ENCODE measurements at places on chromosomes 5 and 9.

DNA sequence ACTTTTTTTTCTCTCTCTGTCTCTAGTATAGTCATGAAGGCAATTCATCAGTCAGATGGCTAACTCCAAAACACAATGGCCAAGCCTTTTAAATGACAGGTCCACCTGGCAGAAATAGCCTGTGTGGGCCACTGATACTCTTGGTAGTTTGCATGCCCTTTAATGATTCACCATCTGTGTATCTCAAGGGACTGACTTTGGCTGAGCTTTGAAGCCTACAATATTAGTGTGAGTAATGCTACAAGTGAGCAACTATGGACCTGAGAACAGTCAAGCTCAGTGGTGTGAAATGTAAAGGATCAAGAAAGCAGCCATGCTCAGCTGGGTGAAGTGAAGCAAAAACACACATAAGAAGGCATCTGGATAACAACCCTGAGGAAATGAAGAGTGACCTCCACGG lies 506.9 kb downstream of the TLE1 start:
- no peak for DNase-seq

GRCh38 chr9:25716220-25716872 lies 38.1 kb upstream of the TUSC1 start:
- peak; percentile 74 for DNase-seq

- DNase-seq = no peak
Measured at GRCh38 chr5:135055396-135055795, 21.4 kb upstream of the PITX1 start.

- DNase-seq = no peak
Measured at GRCh38 chr9:14133394-14133793, 180.5 kb downstream of the NFIB start.

DNA sequence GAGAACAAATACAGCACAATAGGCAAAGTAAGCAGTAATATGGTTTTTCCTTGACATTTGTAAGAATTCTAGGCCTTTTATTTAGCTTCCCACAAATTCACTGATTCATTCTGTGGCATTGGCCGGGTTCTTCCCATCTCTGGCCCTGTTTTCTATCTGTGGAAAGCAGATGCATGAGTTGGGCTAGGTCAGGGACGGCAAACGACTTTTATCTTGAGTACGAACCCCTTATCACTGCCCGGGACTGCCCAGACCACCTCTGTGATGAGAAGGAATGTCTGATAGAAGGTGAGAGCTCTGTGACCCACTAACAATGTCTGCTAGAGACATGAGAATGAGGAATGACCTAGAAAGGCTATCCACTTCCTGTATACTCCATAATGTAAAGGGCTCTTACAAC lies 35.4 kb upstream of the ADAM19 start:
- no peak for DNase-seq

DNA sequence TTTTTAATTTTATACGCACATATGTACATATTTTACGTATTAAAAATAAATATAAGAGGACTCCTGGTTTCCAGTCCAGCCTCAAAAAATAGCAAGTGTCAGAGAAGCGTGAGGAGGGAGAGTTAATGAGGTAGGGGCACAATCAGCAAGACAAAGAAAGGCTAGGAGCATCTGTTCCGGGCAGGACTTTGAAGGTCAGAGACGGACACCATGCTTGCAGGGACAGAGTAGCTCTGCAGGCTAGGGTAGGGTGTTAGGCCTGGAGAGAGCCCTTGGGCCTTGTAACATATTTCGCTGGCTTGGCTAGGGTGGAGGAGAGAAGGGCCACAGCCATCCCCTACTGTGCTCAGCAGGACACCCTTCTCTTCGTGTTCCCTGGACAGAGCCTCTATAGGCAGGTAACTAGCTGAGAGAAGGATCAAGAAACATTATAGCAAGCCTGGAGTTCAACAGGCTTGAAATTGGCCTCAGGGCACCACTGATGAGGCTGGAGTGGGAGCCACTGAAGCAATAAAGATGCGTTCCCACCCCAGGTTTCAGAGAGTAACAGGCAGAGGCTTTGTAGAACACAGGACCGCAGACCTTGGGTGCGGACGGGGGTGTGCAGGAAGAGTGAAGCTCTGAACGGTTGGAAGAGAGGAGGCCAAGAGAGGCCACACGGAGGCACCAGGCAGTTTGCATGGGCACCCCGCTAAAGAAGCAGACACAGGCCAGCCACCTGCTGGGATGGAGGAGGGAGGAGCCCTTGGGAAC lies 9.7 kb upstream of the IPPK start:
- no peak for DNase-seq

DNA sequence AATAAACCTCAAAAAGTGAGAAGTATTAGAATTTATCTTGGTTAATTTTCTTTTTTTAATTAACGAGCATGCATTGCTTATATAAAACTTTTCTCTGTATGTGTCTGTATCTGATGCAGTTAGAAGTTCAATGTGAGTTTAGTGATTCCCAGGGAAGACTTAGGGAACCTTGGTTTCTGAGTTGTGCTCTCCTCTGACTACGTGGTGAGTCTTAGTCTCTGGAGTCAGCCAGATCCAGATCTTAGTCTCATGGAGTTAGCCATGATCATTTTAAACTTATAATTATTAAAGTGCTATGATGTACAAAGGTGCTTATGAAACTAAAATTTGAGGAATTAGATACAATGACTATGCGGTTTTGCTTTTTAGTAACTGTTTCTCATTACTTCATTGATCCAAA lies 285.3 kb upstream of the DMRT1 start:
- no peak for DNase-seq

- no peak for DNase-seq
Measured at GRCh38 chr9:92142329-92142728, 27.1 kb upstream of the SPTLC1 start.

DNA sequence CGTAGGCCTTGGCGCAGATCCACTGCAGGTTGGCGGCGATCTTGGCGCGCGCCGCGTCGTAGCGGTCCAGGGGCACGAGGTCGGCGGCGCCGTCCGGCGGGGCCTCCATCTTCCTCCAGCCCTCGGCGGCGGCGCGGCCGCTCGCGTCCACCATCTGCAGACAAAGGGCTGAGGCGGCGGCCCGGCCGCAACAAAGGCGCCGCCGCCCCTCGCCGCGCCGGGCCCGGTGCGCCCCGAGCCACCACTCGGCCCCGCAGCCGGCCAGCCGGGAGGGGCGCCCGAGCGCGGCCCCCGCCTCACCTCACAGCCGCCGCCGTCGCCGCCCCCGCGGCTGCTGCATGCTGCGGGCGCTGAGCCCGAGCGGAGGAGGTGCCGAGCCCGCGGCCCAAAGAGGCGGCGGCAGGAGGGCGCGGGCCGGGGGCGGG lies 328 bp downstream of the CAMSAP1 start:
- DNase-seq = peak; percentile 24
